Suprapubic skin (tissue), 4 donors: ENCODE measurements at places on chromosomes 7 and 10. TPM values are rescaled to one million over a fixed set of nuclear protein-coding genes. Genes with fewer than 3 reads are reported as not detected.
A peak's percentile ranks its signal among the peaks of the same experiment; 100 is the strongest.

- peaks cover 21% of the 10 kb centered on the region for H3K4me1 ChIP-seq
These were observed 10.5 kb downstream of the TMEM273 start for GRCh38 chr10:49177391-49178355.

DNA sequence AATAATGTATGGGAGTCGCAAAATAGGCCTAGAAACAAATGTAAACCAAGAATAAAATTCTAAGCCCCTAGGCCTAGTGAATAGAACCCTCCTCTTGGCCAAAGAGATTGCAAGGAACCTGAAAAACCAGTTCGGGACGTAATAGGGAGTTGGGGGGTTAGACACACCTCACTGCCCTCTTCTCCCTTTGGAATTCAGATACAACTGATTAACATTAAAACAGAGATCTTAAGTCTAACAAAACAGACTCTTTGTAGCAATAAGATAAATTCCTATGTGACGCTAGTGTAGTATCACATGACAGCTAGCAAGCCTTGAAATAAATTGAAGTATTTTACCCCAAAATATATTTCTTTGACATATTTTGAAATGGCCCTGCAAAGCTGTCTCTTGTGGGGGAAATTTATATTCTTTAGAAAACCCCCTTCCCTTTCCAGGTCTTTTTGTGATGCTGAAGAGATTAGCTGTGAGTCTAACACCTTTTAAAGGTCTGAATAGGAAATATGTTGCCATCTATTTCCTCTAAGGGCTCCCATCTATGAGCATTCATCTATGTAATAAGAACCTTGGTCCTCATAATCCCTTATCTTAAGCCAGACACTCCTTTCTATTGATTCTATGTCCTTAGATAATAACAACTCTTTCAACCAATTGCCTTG is 623.4 kb upstream of the NRG3 start:
- H3K27me3 ChIP-seq, result no peaks in the 10 kb centered on the region
- no peak overlapping the region for H3K4me3 ChIP-seq
- no peaks in the 10 kb centered on the region for H3K4me1 ChIP-seq
- no peak overlapping the region for H3K27ac ChIP-seq
- no peak for DNase-seq

GRCh38 chr10:51567271-51567670 is 132.1 kb downstream of the CSTF2T start:
- no peak overlapping the region for H3K4me3 ChIP-seq
- H3K36me3 ChIP-seq, result no peaks in the 10 kb centered on the region
- no peaks in the 10 kb centered on the region for H3K4me1 ChIP-seq
- no peaks in the 10 kb centered on the region for H3K27me3 ChIP-seq
- no peak for DNase-seq

DNA sequence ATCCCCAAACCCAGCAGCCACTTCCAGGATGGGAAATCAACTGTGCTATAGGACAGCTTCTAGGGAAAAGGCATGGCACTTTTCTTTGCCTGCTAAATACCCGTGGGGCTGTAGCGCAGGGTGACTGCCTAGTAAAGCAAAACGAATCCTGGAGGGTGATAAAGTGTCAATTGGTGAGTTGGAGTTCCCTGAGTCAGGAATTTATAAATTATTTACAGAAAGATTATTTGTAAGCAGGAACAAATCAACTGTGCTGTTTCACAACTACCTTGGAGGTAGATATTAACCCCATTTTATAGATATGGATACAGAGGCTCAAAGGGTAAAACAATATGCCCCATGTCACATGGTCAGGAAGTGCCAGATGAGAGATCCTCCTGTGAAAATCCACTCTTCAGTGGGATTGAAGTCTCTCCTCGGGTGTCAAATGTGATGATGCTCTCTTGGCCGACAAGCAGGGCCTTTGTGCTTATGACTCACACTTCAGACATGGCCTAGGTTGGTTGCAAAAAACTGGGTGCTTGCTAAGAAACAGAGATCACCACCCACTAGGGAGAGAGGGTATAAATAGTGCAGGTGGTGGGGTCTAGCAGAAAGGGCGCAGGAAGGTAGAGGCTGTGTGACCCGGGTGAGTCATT is 383.2 kb upstream of the ZMIZ1 start:
- no peak for DNase-seq
- H3K4me1 ChIP-seq, result peaks cover 15% of the 10 kb centered on the region
- H3K4me3 ChIP-seq, result no peak overlapping the region
- H3K36me3 ChIP-seq, result no peaks in the 10 kb centered on the region
- no peaks in the 10 kb centered on the region for H3K27me3 ChIP-seq
- H3K27ac ChIP-seq, result no peak overlapping the region

DNA sequence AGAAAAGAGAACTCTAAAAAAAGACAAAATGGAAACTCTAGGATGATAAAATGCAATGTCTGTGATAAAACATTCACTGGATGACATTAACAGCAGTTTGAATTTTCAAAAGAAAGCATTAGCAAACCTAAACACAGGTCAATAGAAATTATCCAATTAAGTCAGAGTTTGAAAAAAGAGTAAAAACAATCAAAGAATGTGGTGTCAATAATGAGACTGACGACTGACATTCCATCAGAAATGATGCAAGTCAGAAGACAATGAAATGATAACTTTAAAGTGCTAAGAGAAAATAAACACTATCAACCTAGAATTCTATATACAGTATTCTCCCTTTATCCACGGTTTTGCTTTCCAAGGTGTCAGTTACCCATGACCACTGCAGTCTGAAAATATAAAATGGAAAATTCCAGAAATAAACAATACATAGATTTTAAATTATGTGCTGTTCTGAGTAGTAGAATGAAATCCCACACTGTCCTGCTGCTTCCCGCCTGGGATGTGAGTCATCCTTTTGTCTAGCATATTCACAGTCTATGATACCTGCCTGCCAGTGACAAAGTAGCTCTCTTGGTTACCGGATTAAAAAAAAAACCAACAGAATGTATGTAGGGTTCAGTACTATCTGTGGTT is 38.3 kb upstream of the SFMBT2 start:
- H3K4me3 ChIP-seq, result no peak overlapping the region
- DNase-seq, result no peak
- no peaks in the 10 kb centered on the region for H3K4me1 ChIP-seq
- H3K27ac ChIP-seq, result no peak overlapping the region
- no peaks in the 10 kb centered on the region for H3K27me3 ChIP-seq

DNA sequence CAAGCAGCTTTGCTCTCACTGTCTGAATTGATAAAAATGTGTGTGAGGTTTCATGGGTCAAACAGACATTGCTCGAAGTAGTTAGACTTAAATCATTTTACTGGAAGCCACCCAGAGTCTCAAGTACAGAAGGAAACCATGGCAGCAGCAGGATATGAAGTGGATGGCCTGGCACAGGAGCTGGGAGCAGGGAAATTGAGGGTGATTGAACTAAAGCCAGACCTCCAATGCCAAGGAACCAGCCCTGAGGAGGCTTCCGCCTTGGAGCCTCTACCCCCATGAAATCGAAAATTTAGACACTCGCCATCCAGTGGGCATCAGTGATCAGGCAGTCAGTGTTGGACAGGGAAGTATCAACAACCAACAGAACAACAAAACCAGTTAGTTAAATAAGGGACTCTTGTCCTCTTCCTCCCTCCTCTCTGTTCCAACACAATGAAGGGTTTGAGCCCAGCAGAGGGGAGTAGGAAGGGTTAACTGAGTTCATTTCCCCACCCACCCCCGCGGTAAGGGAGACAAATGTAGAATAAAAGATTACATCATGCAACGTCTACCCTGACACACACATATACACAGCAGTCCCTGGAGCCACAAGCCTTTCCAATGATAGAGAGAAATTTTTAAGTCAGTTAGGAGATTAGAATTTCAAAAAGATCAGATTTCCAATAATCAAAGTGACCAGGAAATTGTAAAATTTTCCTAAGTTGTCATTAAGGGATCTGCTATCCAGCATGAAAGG is 156.3 kb downstream of the SLC16A9 start:
- H3K4me3 ChIP-seq, result no peak overlapping the region
- H3K27ac ChIP-seq, result no peak overlapping the region
- no peaks in the 10 kb centered on the region for H3K36me3 ChIP-seq

- DNase-seq, result no peak
- H3K4me3 ChIP-seq, result no peak overlapping the region
- no peak overlapping the region for H3K27ac ChIP-seq
These were observed 36.6 kb upstream of the LRRC18 start for GRCh38 chr10:48976196-48976595.

- no peak for DNase-seq
- no peak overlapping the region for H3K4me3 ChIP-seq
- no peaks in the 10 kb centered on the region for H3K36me3 ChIP-seq
- no peaks in the 10 kb centered on the region for H3K27me3 ChIP-seq
- H3K4me1 ChIP-seq, result peaks cover 15% of the 10 kb centered on the region
These were observed 15.1 kb downstream of the LRRC20 start for GRCh38 chr10:70367195-70367796.

DNA sequence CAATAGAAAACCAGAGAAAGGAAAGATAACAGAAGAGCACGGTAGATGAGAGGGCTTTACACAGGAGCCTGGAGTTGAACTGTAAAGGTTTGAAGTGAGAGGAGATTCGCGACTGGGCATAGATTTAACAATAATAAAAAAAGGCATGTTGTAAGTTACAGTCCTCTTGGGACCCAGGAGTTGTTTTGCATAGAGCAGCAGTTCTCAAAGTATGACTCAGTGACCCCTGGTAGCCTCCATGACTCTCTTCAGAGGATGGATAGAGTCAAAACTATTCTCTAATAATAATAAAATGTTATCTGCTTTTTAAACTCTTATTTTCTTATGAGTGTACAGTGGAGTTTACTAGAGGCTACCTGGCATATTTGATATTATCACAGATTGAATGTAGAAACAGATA is 262.3 kb downstream of the SORCS3 start:
- H3K27me3 ChIP-seq, result peaks cover 3% of the 10 kb centered on the region
- no peak overlapping the region for H3K4me3 ChIP-seq
- no peak overlapping the region for H3K27ac ChIP-seq

GRCh38 chr10:26525586-26525985 is 87.4 kb downstream of the APBB1IP start:
- no peak overlapping the region for H3K27ac ChIP-seq
- H3K27me3 ChIP-seq, result no peaks in the 10 kb centered on the region
- H3K4me3 ChIP-seq, result no peak overlapping the region
- no peaks in the 10 kb centered on the region for H3K36me3 ChIP-seq
- H3K4me1 ChIP-seq, result no peaks in the 10 kb centered on the region

DNA sequence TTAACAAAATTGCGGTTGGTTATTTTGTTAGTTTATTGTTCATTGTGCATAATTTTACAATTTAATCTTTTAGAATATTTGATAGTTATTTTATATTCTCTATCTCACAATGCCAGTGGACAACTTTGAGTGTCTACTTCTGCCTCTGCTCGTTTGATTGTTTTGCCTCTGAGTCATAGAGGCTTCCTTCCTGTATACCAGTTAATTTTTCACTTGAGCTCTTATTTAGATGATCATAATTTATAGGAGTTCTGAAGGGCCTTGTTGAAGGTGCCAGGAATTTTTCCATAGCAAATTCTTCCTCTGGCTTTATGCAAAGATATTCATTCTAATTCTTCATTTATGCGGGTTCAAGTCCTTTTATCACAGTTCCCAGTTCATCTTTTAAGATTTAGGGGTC is 5.2 kb upstream of the MALRD1 start:
- no peak overlapping the region for H3K27ac ChIP-seq
- no peaks in the 10 kb centered on the region for H3K4me1 ChIP-seq
- H3K4me3 ChIP-seq, result no peak overlapping the region
- no peak for DNase-seq
- no peaks in the 10 kb centered on the region for H3K27me3 ChIP-seq
- no peaks in the 10 kb centered on the region for H3K36me3 ChIP-seq

DNA sequence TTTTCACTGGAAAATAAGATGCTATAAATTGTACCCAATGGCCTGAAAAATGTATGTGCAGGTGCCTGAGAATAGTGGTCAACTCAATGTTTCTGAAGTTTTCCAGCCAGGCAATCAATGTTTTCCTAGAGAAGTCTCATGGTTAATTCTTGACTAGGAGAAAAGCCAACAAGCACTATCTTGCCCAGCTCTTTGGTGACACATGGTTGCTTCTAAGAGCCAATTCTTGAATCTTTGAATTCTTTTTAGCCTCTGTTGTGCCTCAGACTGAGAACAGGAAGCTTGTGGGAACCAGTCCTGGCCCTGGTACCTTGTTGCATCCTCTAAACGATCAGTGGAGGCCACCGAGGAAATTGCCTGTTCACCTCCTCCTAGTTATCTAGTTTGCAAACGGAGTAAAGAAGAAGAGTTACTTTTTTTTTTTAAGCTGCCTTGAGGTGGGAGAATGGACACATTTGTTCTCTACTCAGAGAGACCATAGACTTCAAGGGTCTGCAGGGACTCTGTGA is 144.0 kb upstream of the MKLN1 start:
- DNase-seq, result no peak
- H3K36me3 ChIP-seq, result no peaks in the 10 kb centered on the region
- no peaks in the 10 kb centered on the region for H3K4me1 ChIP-seq
- H3K27me3 ChIP-seq, result no peaks in the 10 kb centered on the region

DNA sequence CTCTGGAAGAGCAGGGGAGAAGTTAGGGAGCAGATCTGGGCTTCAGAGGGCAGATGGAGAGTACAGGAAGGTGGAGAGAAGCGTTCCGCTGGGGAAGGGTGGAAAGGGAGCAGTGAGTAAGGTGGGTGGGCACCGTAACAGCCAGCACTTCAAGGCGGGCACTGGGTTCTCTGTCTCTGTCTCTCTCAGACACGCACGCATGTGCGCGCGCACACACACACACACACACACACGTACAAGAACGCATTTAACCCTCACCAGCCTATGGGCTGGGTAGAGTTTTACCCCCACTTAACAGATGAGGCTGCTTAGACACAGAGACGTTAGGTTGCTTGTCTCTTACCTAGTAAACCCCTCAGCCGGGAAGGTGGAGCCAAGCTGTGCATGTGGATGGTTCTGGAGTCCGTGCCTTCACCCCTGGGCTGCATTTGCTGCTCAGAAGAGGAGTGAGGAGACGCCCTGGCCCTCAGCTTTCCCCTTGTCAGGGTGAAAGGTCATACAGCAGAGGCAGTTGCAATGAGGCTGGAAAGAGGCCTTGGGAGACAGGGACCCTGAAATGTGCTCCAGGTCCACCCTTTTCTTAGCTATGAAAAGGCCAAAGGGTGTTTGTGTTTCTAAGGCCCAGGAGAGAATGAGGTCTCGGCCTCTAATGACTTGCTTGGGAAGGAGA is 16.0 kb downstream of the ADCYAP1R1 start:
- H3K36me3 ChIP-seq, result no peaks in the 10 kb centered on the region
- peak; percentile 36 for DNase-seq
- H3K4me1 ChIP-seq, result no peaks in the 10 kb centered on the region
- no peak overlapping the region for H3K27ac ChIP-seq

OR2A12 gene
- not detected for total RNA-seq

TNRC18 gene
- total RNA-seq, result 160 TPM
